ENCODE measurements at places on chromosomes 7 and 10.

GRCh38 chr10:85976267-85976793 is 390.3 kb downstream of the GRID1 start:
- no peak for DNase-seq

DNA sequence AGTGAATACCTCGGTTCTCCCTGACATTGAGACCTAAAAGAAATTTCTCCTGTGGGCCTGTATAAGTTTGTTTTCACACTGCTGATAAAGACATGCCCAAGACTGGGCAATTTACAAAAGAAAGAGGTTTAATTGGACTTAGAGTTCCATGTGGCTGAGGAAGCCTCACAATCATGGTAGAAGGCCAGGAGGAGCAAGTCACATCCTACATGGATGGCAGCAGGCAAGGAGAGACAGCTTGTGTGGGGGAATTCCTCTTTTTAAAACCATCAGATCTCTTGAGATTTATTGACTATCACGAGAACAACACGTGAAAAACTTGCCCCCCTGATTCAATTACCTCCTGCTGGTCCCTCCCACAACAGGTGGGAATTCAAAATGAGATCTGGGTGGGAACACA is 6.7 kb downstream of the TMEM72 start:
- no peak for DNase-seq

DNA sequence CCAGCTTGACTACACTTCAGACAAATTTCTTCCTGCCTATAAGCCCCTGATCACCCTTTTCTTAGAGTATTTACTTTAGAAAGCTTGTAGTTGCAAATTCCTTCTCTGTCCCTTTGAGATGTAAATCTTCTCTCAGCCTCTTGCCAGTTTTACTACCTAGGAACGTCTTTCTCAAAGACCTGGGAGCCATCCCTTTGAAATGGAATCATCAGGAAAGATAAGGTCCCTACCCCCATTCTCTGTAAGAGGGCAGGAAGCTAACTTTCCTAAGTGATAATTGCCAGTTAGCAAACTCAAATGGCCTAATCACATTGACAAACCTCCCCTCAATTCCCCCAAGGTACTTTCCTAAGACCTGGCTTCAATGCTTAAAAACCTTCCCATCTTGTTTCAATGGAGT is 304.5 kb downstream of the MDFIC start:
- DNase-seq = no peak

GRCh38 chr7:127628445-127628844 is 10.5 kb upstream of the PAX4 start:
- no peak for DNase-seq

GRCh38 chr10:31451766-31452165 is 132.8 kb downstream of the ZEB1 start:
- no peak for DNase-seq

Data from stimulated activated CD4-positive, alpha-beta T cell treated with anti-CD3 and anti-CD28 coated beads, Interleukin-2, amount 100 ng/mL, for 24 hours (primary cell).